NCI-H1417 treated with DMSO at 0.1 percent for 48 hours (cell line): ENCODE measurements at places on chromosomes 1 and 21.

DNA sequence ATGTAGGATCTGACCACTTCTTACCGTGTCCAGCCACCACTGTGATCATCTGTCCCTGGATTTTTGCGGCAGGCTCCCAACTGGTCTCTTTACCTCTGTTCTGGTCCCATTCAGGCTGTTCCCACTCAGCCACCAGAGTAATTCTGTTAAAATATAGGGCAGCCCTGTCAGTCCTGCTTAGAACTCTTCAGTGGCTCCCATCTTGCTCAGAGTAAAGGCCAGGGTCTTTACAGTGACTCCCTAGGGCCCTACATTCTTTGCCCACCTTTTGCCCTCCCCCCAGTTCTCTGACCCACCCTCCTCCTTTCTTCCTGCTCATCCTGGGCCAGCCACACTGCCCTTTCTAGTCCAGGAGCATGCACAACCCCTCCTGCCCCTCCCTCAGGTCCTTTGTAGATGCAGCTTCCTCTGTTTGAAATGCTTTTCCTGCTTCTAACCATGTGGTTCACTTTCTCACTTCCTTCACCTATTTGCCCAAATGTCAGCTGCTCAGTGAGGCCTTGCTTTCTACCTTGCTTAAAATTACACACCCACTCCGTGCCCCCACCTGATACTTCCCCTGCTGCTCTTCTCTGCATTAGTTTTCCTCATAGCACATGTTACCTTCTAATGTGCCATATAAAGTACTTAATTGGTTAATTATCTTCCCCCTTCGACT is 7.8 kb downstream of the UBIAD1 start:
- no peak for DNase-seq

- no peak for DNase-seq
Observed at GRCh38 chr1:53250325-53250724, 12.0 kb upstream of the MAGOH start.

GRCh38 chr1:70211541-70211940 is 6.2 kb upstream of the LRRC40 start:
- no peak for DNase-seq

DNA sequence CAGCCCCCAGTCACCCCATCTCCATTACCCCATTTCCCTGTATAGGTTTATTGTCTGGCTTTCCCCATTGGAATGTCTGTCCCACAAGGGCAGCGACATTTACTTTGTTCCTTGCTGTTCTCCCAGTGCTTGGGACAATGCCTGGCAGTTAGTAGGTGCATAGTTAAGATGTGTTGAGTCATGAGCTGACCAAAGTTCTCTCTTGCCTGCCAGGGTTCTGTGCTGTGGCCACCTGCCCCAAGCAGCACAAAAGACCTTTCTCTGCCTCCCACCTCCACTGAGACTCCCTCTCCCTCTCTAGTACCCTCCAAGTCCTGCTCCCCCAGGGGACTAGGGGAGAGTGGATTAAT is 40.0 kb downstream of the TMCO4 start:
- DNase-seq: no peak

- no peak for DNase-seq
Observed at GRCh38 chr1:155062151-155062686, 1.3 kb upstream of the EFNA4 start.

DNA sequence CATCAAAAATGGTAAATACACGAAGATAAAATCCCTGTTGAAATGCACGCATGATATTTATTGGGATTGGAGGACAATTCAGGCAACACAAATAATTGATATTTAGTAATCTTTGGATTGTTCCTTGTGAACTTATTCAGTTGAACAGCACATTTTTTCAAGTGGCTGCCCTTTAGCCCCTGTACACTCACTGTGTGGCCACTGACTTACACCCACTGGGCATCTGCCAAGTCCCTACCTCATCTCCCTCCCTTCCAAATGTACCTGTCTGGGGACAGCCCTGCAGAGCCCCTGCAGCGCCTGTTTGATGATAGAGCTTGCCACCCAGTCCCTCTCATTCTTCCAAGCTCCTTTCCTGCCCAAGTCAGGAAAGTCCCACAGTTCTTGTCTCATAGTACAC is 154.3 kb downstream of the GLUL start:
- DNase-seq: no peak

GRCh38 chr1:208335371-208336136 is 91.4 kb upstream of the PLXNA2 start:
- no peak for DNase-seq

GRCh38 chr21:31221043-31221442 is 123.0 kb downstream of the TIAM1 start:
- no peak for DNase-seq

DNA sequence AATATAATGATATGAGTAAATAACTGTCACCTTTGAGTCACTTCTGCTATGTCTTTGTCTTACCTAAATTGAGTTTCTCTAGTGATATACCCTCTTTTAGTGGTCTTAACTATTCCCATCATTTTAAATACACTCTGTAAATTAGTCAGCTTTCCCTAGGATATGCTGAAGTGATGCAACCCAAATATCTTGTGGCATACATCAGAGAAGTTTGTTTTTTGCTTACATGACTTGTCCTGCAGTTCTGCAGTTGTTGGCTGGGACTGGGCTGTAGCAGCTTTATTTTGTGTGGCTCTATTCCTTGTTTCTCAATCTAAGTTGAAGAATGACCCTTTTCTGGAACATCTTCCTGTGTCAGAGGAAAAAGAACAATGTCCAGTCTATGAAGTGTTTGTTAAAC is 76.4 kb downstream of the TTC3 start:
- no peak for DNase-seq

DNA sequence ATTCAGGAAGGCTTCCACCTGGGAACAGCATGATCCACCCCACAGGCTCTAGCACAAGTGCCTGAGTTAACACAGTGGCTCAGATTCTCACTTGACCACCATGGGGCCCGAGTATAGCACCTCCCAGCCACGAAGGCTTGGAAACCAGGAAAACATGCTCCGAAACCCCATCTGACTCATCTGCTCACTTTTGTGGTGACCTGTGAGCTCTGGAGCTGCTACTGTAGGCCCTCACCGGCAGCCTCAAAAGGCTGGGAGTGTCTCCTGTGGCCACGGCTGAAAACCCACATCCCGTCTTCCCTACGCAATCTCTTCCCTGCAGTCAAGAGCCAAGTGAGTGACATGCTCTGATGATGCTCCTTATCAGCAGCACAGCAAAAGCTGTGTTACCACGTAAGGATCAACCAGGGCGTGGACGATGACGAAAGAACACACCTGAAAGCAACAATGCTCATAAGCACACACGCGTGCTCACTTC is 81.4 kb downstream of the TGFBR3 start:
- DNase-seq: no peak

GRCh38 chr1:161313554-161314200 is 504 bp upstream of the SDHC start:
- no peak for DNase-seq

DNA sequence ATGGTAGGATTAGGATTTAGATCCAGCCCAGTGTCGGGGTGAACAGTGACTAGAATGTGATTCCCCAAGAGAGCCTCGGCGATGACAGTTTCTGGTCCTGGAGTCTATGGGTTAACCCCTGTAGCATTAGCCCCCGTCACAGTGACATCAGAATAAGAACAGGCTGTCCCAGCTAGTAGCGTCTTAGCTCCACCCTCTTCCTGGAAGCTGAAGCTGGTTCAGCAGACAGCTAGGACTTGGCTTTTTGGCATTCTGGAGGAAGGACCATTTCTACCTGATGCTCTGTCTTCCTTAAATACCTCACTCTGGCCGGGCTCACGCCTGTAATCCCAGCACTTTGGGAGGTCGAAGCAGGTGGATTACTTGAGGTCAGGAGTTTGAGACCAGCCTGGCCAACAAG is 5.0 kb downstream of the NDUFS2 start:
- DNase-seq: no peak

GRCh38 chr1:6554907-6555778 is at the start of gene TAS1R1:
TSS of gene TAS1R1 (plus strand) at chr1:6555307. CDS start at chr1:6555374, 67 bp downstream.
- DNase-seq: no peak

DNA sequence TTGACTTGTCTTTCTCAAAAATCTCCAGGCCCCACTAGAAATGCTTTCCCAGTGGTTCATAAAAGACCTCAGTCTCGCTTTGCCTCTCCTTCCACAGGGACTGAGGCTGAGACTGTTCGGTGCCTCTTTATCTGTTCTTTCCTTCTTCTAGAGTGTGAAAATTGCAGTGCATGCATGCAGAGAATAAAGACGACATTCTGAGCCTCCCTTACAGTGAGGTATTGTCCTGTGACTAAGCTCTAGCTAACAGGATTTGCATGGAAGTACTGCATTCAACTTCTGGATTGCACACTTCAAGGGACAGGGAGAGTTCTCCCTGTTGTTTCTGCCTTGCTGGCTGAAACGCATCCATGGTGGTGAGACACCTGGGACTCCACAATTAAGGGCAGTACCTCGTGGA is 69.1 kb downstream of the COLGALT2 start:
- no peak for DNase-seq

- no peak for DNase-seq
Observed at GRCh38 chr21:36429947-36430546, 44.9 kb downstream of the CHAF1B start.

DNA sequence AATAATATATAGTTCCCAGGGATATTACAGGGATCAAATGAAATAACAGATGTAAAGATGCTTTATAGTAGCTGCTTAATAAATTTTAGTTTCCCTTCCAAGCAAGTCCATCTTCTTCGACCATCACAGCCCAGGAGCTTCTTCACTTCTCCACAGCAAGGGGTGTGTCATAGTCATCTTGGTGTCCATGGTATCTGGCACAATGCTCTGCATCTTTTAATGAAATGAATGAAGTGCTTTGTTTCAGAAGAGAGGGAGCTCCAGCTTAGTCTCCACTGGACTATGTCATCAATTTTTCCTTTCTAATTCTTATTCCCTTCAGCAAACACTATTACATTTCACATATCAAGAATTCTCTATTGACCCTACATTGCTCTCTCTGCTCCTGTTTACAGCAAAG is 4.9 kb upstream of the MACF1 start:
- no peak for DNase-seq

DNA sequence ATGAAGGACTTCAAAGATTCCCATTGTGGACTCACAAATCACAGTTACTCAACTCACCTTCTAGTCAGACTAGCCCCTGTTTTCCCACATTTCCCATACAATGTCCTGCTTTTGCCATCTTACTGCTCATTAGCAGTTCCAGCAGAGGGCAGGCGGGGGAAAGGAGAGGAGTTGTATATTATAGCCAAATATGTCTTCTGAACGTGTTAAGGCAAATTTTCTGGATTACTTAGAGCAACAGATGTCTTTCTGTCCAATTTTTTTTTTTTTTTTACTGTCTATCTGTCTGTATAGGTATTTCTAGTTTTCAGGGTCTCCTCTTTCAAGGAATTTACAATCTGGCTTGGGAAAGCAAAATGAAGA is 29.9 kb upstream of the DDAH1 start:
- no peak for DNase-seq

DNA sequence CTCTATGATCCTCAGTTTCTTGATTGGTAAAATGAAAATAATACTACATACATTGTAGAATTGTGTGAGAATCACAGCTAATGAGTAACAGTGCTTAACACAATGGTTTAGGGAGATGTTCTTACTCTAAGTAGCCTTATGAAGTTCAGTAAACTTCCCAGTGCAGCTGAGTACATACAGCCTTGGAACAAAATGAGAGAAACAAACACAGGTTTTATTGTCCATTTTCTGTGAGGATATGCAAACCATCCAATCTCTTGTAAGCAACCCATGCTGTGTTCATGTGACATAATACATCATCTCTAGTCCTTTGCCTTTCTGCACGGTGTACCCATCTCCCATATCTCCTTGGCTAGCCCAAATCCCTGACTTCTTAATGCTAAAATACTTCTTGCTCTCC is 14.7 kb upstream of the STRIP1 start:
- DNase-seq: no peak

- no peak for DNase-seq
Observed at GRCh38 chr1:81654147-81654546, 146.6 kb upstream of the ADGRL2 start.

DNA sequence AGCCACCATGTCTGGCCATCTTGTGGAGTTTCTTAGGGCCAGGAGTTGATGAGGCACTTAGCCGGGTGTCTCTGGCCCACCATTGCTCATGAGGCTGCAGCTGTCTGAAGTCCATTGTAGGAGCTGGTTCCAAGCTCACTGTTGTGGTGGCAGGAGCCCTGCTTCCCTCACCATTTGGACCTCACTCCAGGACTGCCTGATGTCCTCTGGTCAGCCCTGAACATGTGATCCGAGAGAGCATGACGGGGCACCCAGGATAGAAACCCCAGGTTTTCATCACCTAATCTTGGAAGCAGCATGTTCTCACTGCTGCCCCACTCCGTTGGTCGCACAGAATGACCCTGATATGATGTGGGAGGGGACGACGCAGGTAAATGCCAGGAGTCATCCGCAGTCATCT is 56.2 kb upstream of the FAM3B start:
- no peak for DNase-seq

DNA sequence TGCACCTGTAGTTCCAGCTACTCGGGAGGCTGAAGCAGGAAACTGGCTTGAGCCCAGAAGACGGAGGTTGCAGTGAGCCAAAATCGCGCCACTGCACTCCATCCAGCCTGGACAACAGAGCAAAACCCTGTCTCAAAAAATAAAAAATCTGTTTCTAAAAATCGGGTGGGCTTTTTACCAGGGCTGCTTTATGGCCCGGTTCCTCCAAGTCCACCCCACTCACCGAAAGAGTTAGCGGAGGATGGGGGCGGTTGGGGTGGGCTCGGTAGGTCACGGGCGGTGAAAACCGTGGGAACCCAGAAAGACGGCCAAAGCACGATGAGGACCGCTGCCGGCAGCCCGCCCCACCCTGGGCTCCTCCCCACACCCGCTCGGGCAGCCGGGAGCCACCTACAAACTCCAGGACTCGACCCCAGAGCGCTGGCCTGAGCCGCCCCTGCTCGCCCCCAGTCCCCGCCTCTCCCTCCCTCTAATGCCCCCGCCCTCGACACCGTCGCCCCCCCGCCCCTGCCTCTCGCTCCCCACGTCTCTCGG is 846 bp upstream of the PER3 start:
- DNase-seq: no peak

- DNase-seq: peak; percentile 98
Observed at GRCh38 chr1:204084247-204084772, 11.4 kb downstream of the SOX13 start.

GRCh38 chr1:78155121-78155520 is 109.4 kb downstream of the GIPC2 start:
- no peak for DNase-seq

- no peak for DNase-seq
Observed at GRCh38 chr21:30148906-30149305, 17.7 kb downstream of the CLDN17 start.

- DNase-seq: no peak
Observed at GRCh38 chr1:112583366-112583765, 35.6 kb downstream of the ST7L start.

GRCh38 chr1:116561563-116561962 is 9.3 kb downstream of the CD58 start:
- no peak for DNase-seq

DNA sequence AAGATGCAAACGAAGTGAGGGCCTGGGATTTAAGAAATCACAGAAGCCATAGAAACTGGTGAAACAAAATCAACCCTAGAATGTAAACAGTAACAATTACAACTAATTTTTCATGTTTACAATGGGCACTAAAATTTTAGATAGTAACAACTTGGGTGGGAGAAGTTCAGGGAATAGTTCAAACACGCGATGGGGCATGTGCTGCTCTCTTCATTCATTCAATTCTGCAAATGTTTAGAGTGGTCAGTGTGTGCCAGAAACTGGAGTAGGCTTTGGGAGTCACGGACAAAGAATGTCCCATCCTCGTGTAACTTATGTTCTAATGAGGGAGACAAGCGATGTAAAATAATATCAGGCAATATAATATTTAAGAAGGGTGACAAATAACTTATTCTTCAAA is 133.4 kb downstream of the GREM2 start:
- DNase-seq: no peak
